ENCODE measurements at places on chromosomes 11 and 22. TPM values are rescaled to one million over a fixed set of nuclear protein-coding genes. Genes with fewer than 3 reads are reported as not detected.

GRCh38 chr11:47569646-47570045, 4.2 kb downstream of the PTPMT1 start:
- no peaks in the 10 kb centered on the region for H3K4me1 ChIP-seq
- no peak overlapping the region for H3K4me3 ChIP-seq
- no peak overlapping the region for H3K27ac ChIP-seq
- no peak for DNase-seq
- H3K36me3 ChIP-seq = peaks cover 26% of the 10 kb centered on the region
- no peaks in the 10 kb centered on the region for H3K27me3 ChIP-seq

- H3K27ac ChIP-seq = no peak overlapping the region
- no peaks in the 10 kb centered on the region for H3K4me1 ChIP-seq
- no peak overlapping the region for H3K4me3 ChIP-seq
- no peak for DNase-seq
- H3K36me3 ChIP-seq = no peaks in the 10 kb centered on the region
Observed at GRCh38 chr22:22945195-22945594, 57.6 kb downstream of the IGLL5 start.

- H3K27ac ChIP-seq = no peak overlapping the region
- no peaks in the 10 kb centered on the region for H3K4me1 ChIP-seq
- H3K27me3 ChIP-seq = no peaks in the 10 kb centered on the region
Observed at GRCh38 chr11:26762089-26762488, 40.2 kb upstream of the SLC5A12 start.

The C11orf21 gene
- total RNA-seq = 0.14 TPM

- H3K4me1 ChIP-seq = no peaks in the 10 kb centered on the region
- no peak overlapping the region for H3K27ac ChIP-seq
- no peak overlapping the region for H3K4me3 ChIP-seq
- no peak for DNase-seq
- H3K36me3 ChIP-seq = no peaks in the 10 kb centered on the region
Observed at GRCh38 chr22:44698531-44699421, 3.2 kb upstream of the PRR5 start.

All from pancreas (tissue), 10 donors.